ENCODE measurements at places on chromosomes 3 and 15.

DNA sequence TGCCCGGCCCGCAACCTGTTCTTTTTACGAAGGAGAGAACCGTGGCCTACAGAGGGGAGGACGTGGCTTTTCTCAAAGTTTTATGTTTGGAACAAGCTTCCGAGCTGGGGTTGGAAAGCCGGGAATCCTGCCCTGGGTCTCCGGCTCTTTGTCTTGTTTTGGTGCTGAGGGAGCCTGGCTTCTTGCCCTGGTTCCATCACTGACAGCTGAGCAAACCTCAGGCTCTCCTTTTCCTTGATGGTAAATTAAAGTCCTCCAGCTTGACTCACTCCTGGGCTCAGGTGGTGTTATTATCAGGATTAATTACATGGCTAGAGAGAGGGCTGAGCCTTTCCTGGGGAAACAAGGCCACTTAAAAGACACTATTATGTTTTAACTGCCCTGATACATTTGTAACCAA is 289.5 kb upstream of the RGMA start:
- peak; percentile 79 for DNase-seq

GRCh38 chr3:96069065-96069464 is 745.3 kb upstream of the EPHA6 start:
- DNase-seq = no peak

DNA sequence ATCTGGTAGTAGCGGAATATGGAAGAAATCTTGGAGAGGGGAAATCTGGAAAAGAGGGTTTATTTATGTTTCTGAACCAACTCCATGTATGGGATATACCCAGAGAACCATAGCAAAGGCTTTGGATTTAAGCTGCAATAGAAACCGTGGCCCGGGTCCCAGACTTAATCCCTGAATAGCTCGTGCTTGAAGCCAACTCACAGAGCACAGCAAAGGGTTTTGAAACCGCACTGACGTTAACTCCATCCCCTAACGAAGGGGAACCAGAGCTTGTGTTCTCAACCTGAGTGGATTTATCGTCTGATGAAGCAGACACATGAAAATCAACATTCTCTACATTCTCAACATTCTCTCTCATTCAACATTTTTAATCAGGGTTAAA is 154.6 kb downstream of the APBA2 start:
- no peak for DNase-seq

- no peak for DNase-seq
These were observed 4.4 kb downstream of the NR2F2 start for GRCh38 chr15:96334705-96335410.

- no peak for DNase-seq
These were observed 59.5 kb upstream of the STXBP5L start for GRCh38 chr3:120848503-120848902.

- DNase-seq = no peak
These were observed 801.7 kb upstream of the DPPA4 start for GRCh38 chr3:110139048-110139447.

DNA sequence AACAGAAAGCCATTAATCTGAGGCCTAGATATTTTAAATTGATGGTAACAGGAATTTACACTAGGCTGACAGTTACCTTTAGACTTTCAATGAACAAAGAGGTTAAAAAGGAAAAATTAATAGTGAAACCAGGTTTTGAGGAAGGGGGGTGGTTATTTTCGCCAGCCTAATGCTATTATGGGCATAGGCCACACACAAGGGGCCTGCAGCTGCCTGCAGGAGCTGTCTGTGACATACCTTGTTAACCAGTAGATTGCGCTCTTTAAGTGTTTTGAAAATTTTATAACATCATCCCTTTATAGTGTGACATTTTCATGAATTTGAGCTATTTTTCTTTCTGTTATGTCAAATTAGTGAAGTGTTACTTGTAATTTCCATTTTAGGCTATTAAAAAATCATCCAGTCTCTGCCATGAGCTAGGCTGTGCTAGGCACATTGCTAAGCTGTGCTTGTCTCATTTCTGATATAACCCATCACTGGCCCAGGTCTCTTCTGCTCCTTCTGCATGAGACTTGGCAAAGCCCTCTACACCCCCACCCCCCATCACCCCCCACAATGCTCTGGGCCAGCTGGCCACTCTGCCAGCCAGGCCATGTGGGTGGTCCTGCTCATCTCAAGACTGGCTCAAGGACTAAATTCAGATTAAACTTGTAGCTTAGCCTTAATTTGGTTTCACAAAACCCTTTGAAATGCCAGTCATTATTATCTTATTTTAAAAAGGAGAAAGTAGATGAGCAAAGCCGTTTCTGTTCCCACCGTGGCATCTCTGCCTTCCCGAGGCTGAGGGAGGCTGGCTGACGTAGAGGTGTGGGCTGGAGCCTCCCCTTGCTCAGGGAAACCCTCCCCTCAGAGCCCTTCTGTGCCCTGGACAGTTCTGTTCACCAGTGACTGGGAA is 48.4 kb upstream of the SEC22A start:
- DNase-seq = no peak

All from pancreas (tissue), 10 donors.